ENCODE measurements at places on chromosomes 5 and 9.

DNA sequence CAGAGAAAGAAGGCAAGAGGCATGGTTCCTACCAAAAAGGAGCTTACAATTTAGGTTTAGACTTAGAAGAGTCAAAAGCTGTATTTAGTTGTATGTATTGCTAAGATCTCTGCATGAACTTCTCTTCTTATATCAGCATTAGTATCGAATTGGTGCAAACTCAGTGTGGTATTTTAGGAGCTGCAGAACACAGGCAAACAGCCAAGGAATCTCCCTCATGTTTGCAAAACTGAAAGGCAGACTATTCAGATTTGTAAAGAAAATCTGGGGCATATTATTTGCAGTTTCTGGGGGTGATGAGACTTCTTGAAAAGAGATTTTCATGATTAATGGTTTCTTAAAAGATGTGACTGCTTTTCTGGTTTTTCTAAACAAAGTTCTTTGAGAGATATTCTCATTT is 252.7 kb downstream of the CEMIP2 start:
- no peak for DNase-seq

- no peak for DNase-seq
Measured at GRCh38 chr9:115548609-115549260, 430.8 kb upstream of the TNC start.

GRCh38 chr5:150647275-150648251 is 7.1 kb downstream of the SYNPO start:
- DNase-seq = peak; percentile 52

DNA sequence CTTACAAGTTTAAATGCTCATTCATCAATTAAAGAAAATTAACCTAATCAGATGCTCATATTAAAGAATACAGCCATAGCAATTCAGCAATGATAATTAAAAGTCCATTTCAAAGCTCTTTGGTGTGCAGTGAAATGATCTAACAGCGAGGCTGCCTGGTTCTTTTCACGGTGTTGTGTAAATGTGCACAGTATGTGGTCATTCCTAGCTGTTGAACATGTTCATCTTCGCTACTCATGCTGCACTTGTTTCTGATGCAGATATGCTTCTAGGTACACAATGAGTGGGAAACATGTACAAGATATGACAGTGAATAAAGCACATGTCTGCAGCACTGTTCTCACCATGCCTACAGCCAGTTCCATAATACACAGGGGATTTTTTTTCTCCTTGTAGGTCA is 163.5 kb downstream of the NR2F1-AS1 start:
- no peak for DNase-seq

GRCh38 chr5:171395042-171395441 is 7.4 kb downstream of the NPM1 start:
- DNase-seq = no peak

- DNase-seq = no peak
Measured at GRCh38 chr5:111997711-111998110, 240.7 kb upstream of the NREP start.

- peak; percentile 70 for DNase-seq
Measured at GRCh38 chr9:19922476-19923118, 133.8 kb upstream of the SLC24A2 start.

GRCh38 chr9:135989722-135990467 is 28.7 kb upstream of the UBAC1 start:
- DNase-seq = peak; percentile 72

- no peak for DNase-seq
Measured at GRCh38 chr5:135568246-135568645, 10.5 kb downstream of the CXCL14 start.

- no peak for DNase-seq
Measured at GRCh38 chr9:34292552-34292951, 36.5 kb downstream of the KIF24 start.

DNA sequence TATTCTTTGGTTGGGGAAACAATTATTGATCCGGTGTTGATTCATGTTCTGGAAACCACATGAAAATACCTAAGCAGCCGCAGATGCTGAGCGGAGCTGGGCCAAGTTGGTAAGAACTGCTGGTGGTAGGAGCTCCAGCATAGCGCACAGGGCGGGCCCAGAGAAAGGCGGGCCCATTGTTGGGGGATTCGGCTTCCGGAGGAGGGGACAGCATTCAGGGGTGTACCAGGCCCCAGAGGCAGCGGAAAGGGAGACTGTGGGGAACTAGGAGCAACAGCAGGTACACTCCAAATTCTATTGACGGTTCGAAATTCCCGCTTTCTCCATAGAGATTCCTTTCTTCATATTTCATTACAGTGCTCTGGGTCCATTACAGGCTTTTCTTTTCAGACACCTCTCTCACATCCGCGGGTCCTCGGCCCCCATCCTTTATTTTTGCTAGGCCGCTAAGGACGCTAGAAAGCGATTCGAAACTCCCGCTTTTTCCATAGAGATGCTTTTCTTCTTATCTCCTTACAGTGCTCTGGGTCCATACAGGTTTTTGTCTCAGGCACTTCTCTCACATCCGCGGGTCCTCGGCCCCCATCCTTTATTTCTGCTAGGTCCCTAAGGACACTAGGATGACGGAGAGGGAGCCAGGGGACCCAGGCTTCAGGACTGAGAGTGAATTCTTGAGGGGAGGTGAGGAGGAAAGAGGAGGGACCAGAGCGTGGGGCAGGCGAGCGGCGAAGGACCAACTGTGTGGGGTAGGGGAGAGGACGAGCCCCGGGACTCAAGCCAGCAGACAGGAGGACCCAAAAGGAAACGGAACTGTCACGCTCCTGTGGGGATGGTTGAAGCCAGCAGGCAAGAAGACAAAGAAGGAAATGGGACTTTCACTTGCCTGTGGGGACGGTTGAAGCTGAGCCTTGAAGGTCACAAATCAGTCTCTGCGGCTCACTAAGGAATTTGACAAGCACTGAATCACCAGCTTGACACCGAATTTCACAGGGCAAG is at the start of gene CCDC152:
Gene CCDC152 (plus strand): TSS at position 213 of the 996 bp plus-strand sequence. CDS start 2,304 bp downstream, outside the sequence.
- DNase-seq = no peak

- DNase-seq = no peak
Measured at GRCh38 chr5:33824516-33825195, 67.1 kb downstream of the ADAMTS12 start.

DNA sequence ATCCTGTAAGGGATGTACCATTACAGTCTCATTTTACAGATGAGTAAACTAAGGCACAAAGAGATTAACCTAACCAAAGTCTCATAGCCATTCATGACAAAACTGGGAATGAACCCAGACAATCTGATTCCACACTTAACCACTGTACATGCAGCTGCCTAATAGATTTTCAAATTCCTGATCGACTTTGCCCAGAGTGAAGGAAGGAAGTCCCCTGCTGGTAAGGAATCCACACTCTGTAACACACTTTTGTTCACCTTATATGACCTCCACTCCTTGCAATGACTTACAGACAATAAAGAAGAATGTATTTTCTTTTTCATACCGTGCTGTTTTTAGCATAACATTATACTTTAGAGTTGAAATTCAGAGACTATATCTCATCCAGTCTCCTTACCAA is 31.3 kb upstream of the PLPP6 start:
- DNase-seq = no peak

GRCh38 chr9:112836394-112836793 is 54.3 kb downstream of the SLC46A2 start:
- no peak for DNase-seq

DNA sequence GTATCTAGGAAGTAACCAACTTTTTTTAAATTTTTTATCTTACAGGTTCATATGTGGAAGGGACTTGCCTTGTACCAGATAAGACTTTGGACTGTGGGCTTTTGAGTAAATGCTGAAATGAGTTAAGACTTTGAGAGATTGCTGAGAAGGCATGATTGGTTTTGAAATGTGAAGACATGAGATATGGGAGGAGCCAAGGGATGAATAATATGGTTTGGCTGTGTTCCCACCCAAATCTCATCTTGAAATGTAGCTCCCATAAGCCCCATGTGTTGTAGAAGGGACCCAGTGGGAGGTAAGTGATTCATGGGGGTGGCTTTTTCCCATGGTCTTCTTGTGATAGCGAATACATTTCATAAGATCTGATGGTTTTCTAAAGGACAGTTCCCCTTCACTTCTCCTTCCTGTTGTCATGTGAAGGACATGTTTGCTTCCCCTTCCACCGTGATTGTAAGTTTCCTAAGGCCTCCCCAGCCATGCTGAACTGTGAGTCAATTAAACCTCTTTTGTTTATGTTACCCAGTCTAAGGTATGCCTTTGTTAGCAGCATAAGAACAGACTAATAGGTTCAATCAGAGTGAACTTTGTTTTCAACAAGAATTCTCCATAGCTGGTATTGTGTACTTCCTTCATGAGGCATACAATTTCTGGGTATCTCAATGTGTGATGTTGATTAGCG is 535.6 kb upstream of the MEF2C start:
- no peak for DNase-seq

DNA sequence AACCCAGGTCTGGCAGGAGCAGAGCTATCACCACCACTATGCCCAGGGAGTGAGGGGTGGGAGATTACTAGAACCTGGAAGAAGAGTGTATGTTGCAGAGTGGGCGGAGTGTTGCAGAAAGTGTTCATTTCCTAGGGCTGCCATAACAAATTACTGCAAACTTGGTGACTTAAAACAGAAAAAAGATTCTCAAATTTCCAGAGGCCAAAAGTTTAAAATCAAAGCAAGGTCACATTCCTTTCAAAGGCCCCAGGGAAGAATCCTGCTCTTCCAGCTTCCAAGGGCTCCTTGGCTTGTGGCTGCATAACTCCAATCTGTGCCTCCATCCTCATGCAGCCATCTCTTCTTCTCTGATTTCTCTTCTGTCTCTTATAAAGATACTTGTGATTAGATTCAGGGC is 30.6 kb upstream of the SPINK4 start:
- no peak for DNase-seq

GRCh38 chr9:80932181-80932580 is 757.2 kb downstream of the TLE1 start:
- DNase-seq = no peak

GRCh38 chr5:89350684-89351083 is 467.7 kb upstream of the MEF2C start:
- DNase-seq = no peak

- no peak for DNase-seq
Measured at GRCh38 chr9:126682928-126683697, 69.4 kb downstream of the LMX1B start.

- DNase-seq = no peak
Measured at GRCh38 chr5:113085880-113086409, 109.3 kb downstream of the DCP2 start.

- no peak for DNase-seq
Measured at GRCh38 chr9:14585730-14586473, 107.3 kb downstream of the ZDHHC21 start.

GRCh38 chr9:105141146-105141975 is 103.1 kb upstream of the SLC44A1 start:
- DNase-seq = no peak

GRCh38 chr9:4020038-4020754 is 279.7 kb downstream of the GLIS3 start:
- DNase-seq = no peak

DNA sequence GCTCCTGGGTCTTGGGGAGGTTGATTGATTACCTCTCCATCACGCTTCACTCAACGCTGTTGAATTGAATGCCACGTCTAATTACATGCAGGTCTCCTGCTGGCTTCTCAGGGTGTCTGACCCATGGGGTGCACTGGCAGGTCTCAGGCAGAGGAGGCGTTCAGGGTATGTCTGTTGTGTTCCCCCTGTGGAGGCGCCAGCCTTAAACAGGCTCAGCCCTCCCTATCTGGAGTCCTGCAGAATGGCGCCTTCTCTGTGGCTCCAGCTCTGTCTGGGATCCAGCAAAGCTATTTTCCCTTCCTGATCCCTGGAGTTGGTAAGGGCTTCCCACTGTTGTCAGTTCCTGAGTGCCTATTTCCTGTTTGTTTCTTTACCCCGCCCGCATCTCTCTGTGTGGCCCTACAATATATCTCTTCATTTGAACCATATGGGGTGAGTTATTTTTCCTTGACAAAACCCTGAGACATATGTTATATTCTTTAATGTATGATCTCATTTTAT is 150.0 kb downstream of the NTRK2 start:
- no peak for DNase-seq

GRCh38 chr5:10195301-10195700 is 54.4 kb downstream of the ATPSCKMT start:
- DNase-seq = no peak

- no peak for DNase-seq
Measured at GRCh38 chr5:116472274-116472673, 102.3 kb downstream of the SEMA6A start.

DNA sequence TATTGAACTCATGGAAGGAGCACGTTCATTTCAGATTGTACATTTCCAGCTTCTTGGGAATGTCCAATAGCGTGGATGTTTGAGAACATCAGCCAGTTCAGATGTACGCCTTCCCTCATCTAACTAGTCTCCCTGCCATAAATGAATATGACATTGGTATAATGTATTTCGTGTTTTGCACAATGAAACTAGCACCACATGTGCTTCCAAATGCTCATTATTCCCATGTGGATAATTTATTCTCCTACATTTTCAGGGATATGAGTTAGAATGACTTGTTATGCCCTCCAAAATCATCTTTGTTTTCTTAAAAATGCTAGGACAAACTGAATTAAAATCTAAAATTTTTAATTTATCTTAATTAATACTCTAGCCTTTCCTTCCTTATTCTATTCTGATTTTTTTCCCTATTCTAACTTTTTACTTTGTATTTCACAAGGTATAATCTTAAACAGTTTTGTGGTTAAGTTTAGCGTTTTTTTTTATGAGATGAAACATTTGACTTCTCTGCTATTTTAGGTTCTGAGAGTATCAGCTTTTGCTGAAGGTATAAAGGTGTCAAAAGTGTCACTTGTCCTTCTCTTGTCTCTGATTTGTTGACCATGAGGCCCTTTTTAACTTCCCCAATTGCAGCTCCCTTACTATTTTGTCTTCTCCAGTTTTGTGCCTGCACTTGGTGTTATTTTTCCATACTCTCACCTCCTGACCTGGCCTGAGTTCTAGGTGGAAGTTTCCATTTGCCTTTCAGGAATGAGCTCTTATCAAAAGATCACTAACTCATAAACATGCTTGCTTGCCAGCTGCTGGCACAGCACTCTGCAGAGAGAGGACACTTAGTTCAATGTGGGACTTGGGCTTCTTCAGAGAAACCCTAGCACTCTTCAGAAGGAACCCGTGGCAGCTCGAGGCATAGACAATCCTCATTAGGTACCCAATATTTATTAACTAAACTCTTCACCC is 106.8 kb downstream of the FRMD3 start:
- DNase-seq = no peak

GRCh38 chr5:1200495-1201326 is 684 bp upstream of the SLC6A19 start:
- DNase-seq = no peak

- no peak for DNase-seq
Measured at GRCh38 chr9:113125386-113126035, 25.3 kb upstream of the SLC31A2 start.

DNA sequence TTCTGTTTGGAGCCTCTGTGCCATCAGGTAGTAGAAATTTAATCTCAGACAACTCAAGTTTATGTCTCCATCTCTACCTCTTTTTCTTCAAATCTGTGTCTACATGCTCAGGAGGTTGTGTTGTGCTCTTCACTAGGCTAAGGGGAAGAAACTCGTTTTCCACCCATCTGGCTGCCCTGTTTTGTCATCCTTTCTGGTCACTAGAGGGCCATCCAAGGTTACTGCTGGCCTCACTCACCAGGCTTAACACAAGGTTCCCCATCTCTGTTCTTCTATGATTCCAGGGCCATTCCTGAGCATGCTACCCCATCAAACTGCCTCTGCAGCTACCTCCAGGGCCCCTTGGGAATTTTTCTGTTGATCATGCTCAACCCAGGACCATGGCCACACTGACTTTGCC is 213.3 kb upstream of the FBXL7 start:
- DNase-seq = no peak
